ENCODE measurements at places on chromosomes 7 and 10. TPM values are rescaled to one million over a fixed set of nuclear protein-coding genes. Genes with fewer than 3 reads are reported as not detected.

The RET gene
- 17.8 TPM for total RNA-seq

GRCh38 chr7:124780608-124781007, 15.0 kb upstream of the GPR37 start:
- no peak for DNase-seq

GRCh38 chr10:124984376-124984775, 42.5 kb downstream of the ZRANB1 start:
- no peak for DNase-seq

The FXYD4 gene
- total RNA-seq: not detected

DNA sequence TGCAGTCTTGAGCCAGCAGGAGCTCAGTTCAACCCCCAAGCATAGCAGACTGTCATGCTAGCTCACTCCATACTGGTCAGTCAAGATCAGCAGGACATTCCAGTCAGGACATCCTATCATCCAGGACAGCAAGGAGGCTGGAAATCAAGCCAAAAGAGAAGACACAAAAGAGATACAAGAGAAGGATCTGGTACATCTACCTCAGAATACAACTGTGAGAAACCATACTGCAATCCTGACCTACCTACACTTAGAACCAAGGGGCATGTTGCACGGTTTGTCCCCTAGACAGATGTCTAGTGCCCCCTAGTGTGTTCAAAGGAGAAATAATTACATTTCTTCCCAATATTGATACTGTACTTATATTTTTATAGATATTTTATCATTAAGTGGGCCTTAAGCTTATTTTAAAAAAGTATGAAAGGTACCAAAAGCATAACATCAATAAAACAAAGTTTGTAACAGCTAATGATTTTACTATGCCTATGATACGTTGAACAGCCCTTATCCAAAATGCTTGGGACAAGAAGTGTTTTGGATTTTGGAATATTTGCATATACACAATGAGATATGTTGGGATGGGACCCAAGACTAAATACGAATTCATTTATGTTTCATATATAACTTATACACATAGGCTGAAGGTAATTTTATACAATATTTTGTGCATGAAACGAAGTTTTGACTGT, 26.7 kb downstream of the ERCC6 start:
- no peak for DNase-seq

DNA sequence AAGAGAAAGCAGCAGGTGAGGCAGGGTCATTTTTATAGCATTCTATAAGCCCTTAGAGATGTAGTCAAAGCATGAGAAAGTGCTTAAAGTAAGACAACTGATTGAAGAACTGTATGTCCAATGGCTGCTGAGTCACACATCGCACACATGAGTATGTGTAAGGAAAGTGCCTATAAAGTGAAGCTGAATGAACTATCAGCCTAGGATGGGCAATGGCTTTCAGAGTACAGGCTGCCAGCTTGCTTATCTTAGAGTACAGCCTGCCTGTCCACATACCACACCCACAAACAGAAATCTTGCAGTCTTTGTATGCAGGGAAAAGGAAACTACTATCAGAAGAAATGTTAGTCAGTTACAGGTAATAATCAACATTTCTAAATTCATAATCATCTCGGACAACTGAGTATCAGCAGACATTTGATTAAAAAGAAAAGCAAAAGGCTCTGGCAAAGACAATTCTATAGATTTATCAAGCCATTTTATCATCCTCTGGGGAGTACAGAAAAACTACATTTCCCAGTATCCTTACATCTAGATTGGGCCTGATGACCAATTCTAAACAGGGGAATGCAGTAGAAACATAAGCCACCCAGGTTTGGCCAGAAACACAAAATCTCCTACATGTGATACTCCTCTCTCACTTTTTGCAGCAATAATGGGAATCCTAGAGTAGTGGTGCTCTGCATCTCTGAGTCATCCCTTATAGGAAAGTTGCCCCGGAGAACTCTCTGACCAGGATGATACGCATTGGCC, 16.2 kb upstream of the EPHB6 start:
- no peak for DNase-seq

- no peak for DNase-seq
These were observed 97.5 kb downstream of the SKIDA1 start for GRCh38 chr10:21427804-21428481.

- no peak for DNase-seq
These were observed 46.4 kb downstream of the ELFN1 start for GRCh38 chr7:1716263-1717094.

Measured in WTC11 (cell line).